ENCODE measurements at places on chromosomes 6 and 20. TPM values are rescaled to one million over a fixed set of nuclear protein-coding genes. Genes with fewer than 3 reads are reported as not detected.

DNA sequence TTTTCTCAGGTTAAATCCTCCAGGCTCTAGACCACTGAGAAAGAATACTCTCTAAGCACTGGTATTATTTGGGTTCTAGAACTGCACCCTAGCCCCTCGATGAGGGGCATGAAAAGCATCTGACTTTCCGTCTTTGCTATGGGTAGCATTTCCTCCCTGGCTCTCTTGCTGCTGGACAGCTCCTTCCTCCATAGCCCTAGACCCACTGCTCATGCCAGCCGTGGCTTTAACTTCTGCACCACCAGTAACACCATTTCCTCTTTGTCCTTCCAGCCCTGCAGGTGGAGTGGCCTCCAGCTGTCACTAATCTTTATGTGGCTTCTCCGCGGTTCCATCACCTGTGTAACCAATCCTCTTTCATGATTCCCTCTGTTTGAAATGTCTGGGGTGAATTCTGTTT is 194.9 kb downstream of the SCP2D1 start:
- H3K27ac ChIP-seq = no peak overlapping the region
- H3K4me1 ChIP-seq = no peaks in the 10 kb centered on the region
- no peak for DNase-seq
- no peak overlapping the region for H3K4me3 ChIP-seq
- H3K36me3 ChIP-seq = no peaks in the 10 kb centered on the region

B3GAT2 gene
- 0.05 TPM for total RNA-seq

DNA sequence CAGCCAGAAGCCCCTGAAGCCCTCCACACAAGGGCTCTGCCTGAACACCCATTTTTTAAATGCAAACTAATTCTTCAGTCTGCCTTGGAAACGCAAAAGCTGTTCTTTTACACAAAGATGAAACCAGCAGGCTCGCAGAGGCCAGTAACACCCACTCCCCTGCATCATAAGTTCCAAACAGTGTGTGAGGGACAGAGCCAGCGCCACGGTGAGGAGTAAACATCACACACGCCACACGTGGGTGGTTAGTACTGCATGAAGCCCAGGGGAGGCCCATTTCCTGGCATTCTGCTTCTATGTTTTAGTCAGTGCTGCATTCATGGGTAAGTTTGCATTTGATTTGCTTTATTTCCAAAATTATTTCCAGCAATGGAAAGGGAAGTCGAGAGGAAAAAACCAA is 217.7 kb upstream of the RIN2 start:
- H3K27me3 ChIP-seq = no peaks in the 10 kb centered on the region
- peak; percentile 41 for DNase-seq
- H3K4me1 ChIP-seq = peaks cover 2% of the 10 kb centered on the region
- H3K4me3 ChIP-seq = no peak overlapping the region
- H3K27ac ChIP-seq = no peak overlapping the region

DNA sequence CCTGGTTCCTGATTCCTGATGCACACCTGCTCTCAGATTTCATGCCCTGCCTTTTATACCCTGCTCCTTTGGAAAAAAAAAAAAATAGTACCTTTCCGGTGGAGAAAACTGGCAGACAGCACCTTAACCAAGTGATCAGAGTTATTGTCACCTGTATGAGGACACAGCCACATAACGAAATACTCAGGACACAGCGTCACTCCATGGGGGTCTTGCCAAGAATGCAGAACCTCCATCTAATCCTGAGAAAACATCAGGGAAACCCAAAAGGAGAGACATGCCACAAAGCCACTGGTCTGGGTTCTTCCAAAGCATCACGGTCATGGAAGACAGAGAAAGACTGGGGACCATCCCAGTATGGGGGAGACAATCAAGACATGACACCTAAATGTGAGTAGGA is 29.1 kb downstream of the BFSP1 start:
- no peaks in the 10 kb centered on the region for H3K27me3 ChIP-seq
- peaks cover 30% of the 10 kb centered on the region for H3K4me1 ChIP-seq
- no peak overlapping the region for H3K27ac ChIP-seq
- no peak overlapping the region for H3K4me3 ChIP-seq

- peaks cover 2% of the 10 kb centered on the region for H3K36me3 ChIP-seq
- H3K4me3 ChIP-seq = no peak overlapping the region
- H3K27ac ChIP-seq = no peak overlapping the region
Measured at GRCh38 chr6:35024551-35025054, 116.5 kb downstream of the TCP11 start.

DNA sequence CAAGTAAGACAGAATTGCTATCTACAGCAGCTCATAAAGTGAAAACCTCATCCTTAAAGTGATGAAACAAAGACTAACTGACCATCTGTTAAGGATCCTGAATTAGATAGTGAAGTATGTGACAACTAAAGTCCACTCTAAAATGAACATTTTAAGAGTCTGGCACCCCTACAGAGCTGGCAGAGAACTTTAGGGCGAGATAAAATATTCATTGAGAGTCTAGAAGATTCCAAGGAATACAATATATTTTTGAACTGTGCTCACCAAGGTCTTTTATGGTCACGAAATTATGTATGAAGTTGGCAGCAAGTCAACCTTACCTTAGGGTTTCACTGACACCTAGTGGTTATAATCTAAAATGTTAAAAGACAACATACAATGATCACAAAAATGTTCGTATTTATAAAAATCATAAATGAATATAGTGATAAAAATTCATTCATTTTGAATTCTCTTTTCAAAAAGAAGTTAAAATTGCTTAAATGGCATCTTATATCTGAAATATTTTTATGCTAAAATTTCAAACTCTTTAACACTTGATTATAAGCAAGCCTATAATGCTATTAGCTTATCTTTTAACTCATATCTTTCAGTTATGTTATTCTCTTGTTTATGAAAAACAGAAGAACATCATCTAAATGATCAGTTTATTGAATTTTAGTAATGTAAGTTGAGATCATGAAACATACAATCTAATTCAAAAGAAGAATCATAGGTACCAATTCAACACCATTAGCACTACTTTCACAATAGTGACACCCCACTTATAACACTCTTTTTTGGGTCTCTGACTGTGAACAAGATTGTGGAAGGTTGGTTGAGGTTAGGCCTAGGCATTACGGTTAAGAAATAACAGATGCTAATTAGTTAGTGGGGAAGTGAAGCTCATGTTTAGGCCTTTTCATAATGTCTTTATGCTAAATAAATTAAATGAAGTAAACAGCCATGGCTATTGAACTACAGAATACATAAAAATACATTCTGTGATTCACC is 27.5 kb downstream of the RSPH3 start:
- no peak for DNase-seq
- no peak overlapping the region for H3K4me3 ChIP-seq
- no peaks in the 10 kb centered on the region for H3K4me1 ChIP-seq
- H3K36me3 ChIP-seq = peaks cover 12% of the 10 kb centered on the region
- H3K27me3 ChIP-seq = no peaks in the 10 kb centered on the region

DNA sequence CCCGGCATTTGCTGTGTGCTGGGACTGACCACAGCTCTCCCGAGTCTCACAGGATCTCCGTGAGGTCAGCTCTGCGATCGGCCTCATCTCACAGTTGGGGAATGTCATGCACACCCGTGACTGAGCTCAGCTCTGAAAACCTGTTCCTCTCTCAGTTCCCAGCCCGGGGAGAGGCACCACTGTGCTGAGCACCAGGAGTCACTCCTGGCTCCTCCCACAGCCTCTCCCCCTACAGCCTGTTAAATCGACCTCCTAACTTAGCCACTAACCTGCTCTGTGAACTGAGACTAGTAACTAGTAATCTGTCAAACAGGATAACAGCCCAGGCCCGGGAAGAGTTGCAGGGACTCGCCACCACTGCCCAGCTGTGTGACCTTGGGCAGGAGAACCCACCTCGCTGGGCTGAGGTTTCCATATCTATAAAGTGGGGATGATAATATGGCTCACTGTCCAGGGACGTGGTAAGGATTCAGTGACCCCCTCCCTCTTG is 20.1 kb upstream of the NOL4L start:
- H3K4me3 ChIP-seq = no peak overlapping the region
- no peaks in the 10 kb centered on the region for H3K36me3 ChIP-seq
- DNase-seq = no peak
- H3K27ac ChIP-seq = no peak overlapping the region
- no peaks in the 10 kb centered on the region for H3K27me3 ChIP-seq
- H3K4me1 ChIP-seq = no peaks in the 10 kb centered on the region

SALL4 gene
- total RNA-seq = not detected

CTAGE9 gene
- total RNA-seq = not detected

DNA sequence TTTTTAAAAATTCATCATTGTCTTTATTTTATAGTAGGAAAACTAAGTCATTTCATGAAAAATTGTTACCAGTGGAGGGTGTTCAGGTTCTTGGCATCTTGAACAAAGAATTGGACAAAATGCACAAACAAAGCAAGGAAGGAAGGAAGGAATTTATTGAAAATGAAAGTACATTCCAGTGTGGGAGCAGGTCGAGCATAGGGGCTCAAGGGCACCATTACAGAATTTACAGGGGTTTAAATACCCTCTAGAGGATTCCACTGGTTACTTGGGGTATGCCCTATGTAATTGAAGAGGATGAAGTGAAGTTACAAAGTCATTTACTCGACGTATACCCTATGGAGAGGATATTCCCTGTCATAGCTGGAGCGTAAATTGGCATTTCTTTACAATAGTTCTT is 37.4 kb upstream of the HDAC2 start:
- peaks cover 17% of the 10 kb centered on the region for H3K27me3 ChIP-seq
- DNase-seq = no peak
- no peak overlapping the region for H3K27ac ChIP-seq
- no peak overlapping the region for H3K4me3 ChIP-seq

DNA sequence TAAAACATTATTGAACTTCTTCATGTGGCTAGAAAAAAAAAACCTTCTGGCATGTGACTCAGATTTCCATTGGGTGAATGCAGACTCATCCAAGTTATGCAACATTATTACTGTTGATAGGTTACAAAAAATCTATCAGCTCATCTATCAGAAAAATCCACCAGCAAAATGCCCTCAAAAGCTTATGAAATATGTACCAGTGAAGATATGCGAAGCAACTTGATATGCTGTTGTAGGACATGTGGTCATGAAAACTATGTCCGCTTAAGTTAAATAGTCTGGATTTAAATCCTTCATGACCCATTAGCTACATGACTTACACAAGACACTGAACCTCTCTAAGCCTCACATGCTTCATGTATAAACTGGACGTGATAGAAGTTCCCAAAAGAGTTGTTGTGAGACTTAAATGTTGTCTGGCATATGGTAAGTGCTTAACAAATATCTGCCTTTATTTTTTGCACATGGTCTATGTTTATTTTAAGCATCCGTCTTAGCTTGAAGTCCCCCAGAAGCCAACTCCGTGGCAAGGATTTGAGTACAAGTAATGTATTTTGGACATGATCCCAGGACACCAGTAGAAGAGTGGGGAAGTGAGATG is 12.5 kb upstream of the BFSP1 start:
- DNase-seq = no peak
- no peak overlapping the region for H3K27ac ChIP-seq
- H3K36me3 ChIP-seq = no peaks in the 10 kb centered on the region
- H3K4me3 ChIP-seq = no peak overlapping the region
- peaks cover 2% of the 10 kb centered on the region for H3K4me1 ChIP-seq

NUS1 gene
- total RNA-seq = 33.6 TPM

DNA sequence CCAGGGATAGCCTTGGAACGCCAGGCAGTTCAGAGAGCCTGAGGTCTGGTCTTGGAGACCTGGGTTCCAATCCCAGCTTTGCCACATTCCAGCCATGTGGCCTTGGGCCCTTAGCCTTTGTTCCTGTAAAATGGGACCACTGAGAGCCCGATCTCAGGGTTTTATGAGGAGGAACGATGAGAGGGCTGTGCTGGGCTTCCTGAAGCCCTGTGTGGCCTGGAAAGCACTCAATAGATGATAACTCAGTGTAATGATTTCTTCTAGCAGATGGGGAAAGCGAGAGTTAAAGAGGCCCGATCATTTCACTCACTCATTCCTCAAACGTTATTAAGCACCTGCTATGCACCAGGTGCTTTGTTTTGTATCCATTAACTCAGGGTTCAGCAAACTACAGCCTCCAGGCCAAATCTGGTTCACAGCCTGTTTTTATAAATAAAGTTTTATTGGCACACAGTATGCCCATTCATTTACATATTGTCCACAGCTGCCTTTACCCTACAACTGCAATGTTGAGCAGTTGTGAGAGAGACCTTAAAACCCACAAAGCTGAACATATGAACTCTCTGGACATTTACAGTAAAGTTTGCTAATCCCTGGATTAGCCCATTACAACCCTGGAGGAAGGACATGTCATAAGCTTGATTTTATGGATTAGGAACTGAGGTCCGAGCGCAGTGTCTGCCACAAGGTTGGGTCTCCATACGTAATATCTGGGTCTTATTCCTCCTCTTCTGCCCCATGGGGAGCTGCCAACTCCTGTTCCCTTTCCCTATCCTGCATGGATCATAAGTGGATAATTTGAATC is 90.4 kb downstream of the CEBPB start:
- peaks cover 4% of the 10 kb centered on the region for H3K27me3 ChIP-seq
- H3K36me3 ChIP-seq = no peaks in the 10 kb centered on the region
- peaks cover 25% of the 10 kb centered on the region for H3K4me1 ChIP-seq

- H3K4me3 ChIP-seq = no peak overlapping the region
- no peaks in the 10 kb centered on the region for H3K27me3 ChIP-seq
- no peaks in the 10 kb centered on the region for H3K36me3 ChIP-seq
- no peak overlapping the region for H3K27ac ChIP-seq
- DNase-seq = no peak
Measured at GRCh38 chr20:53794529-53795115, 201.0 kb upstream of the ZNF217 start.

TP53TG5 gene
- total RNA-seq = 0.24 TPM

RFX6 gene
- total RNA-seq = not detected

DNA sequence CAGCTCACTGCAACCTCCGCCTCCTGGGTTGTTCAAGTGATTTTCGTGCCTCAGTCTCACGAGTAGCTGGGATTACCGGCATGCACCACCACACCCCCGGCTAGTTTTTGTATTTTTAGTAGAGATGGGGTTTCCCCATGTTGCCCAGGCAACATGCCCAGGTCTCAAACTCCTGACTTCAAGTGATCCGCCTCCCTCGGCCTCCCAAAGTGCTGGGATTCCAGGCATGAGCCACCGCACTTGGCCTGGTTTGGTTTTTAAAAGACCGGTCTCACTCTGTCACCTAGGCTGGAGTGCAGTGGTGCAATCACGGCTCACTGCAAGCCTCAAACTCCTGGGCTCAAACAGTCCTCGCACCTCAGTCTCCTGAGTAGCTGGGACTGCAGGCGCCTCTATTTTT is 40.1 kb downstream of the VSTM2L start:
- H3K27ac ChIP-seq = no peak overlapping the region
- H3K36me3 ChIP-seq = no peaks in the 10 kb centered on the region
- DNase-seq = no peak
- H3K4me3 ChIP-seq = no peak overlapping the region
- peaks cover 3% of the 10 kb centered on the region for H3K27me3 ChIP-seq
- H3K4me1 ChIP-seq = no peaks in the 10 kb centered on the region

DNA sequence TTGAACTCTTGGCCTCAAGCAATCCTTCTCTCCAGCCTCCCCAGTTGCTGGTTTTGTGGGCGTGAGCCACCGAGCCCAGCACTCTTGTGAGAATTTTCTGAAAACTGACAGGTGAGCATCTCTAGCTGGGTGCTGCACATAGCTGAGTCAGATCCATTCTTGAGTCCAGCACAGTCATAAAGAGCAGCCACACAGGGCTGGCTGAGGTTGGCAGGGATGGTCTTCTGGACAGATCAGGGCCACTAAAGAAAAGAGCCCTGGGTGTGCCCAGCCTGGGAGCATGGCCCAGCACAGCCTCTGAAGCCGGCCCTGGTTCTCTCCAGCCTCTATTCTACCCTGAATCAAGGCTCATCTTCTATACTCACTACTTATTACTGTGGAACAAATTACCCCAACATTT is 11.5 kb downstream of the DLGAP4 start:
- H3K4me3 ChIP-seq = no peak overlapping the region
- H3K4me1 ChIP-seq = no peaks in the 10 kb centered on the region
- peaks cover 8% of the 10 kb centered on the region for H3K27me3 ChIP-seq
- no peak overlapping the region for H3K27ac ChIP-seq
- no peaks in the 10 kb centered on the region for H3K36me3 ChIP-seq

CRIP3 gene
- 2.0 TPM for total RNA-seq

CST3 gene
- 0.26 TPM for total RNA-seq

TMEM217 gene
- 2.2 TPM for total RNA-seq

C6orf58 gene
- total RNA-seq = not detected

DLL1 gene
- 0.41 TPM for total RNA-seq
